Left colon (tissue), 2 donors: ENCODE measurements at places on chromosomes 4 and X.

GRCh38 chrX:12352922-12353321 lies 214.6 kb downstream of the FRMPD4 start:
- DNase-seq, result no peak

DNA sequence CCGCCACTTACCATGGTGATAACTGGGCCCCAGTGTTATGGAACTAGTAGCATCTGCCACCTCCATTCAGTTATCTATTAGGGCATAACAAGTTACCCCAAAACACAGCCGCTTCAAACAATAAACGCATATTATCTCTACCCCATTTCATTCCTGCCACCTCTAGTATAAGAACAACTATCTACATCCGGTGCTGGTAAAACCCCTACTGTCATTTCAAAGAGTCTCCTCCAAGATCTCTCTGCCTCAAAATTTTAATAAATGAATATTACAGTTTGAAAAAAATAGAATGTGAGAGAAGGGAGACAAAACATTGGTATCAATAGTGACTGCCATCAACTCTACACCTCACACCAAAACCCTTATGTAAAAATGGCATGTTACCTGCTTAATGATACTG lies 35.5 kb upstream of the RBPJ start:
- no peak for DNase-seq

DNA sequence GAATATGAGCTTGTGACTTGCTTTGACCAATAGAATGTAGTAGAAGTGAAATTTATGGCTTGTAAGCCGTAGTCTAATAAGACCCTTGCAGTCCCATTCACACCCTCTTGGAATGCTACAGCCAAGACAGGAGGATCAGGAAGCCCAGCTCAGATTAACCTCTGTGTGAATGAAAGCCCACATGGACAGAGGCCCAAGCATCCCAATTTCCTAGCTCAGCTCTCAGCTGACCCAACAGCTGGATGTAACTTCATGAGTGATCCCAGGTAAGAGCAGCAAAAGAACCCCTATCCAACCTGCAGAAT lies 12.8 kb upstream of the PPM1K start:
- no peak for DNase-seq

DNA sequence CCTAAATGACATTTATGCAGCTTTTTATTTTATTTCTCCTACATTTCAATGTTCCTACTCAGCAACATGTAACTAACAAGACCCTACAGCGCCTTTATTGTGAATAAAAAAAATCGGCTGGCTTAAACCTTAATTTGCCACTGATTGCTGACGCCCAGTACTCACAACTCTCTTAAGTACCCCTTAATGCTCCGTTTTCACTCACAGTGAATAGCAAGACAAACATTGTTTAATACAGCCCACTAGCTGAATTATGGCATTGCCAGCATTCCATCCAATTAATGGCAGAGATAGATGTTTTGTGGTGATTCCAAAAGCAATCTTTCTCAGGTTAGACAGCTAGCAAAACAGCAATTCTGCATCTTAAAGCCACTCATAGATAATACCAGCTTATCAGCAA lies 61.1 kb downstream of the PPARGC1A start:
- DNase-seq, result no peak

DNA sequence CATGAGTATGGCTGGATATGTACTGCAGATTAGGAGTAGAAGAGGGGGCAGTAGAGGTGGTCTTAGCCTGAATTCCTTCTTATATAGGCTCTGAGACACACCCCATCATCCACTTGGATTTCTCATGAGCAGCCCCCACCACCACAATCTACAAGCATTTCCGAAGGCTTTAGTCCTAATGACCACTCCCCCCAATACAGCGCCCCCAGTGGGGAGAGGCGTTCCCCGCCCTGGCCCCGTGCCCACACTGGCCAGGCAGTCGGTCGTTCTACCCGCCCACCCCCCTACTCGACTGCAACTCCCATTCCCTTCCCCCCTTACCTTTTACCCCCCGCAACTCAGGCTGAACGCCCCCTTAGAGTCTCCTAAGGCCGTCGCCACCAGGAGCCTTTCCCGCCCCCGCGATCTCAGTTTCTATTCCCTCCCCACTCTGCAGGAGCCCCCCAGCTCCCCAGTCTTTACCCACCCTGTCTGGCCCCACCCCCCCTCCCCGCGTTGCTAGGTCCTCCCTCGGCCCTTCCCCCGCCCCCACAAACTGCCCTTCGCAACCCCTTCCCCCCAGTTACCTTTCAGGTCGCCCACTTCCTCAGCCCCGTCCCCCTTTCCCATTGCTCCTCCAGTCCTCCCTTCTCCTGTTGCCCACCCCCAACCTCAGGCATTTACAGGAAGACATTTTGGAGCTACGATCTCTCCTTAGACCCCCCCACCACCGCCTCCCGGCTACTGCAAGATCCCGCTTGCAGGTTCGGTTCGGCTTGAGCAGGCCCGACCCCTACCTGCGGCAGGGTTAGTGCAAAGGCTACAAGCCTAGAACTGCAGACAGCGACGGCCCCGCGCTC lies 468 bp downstream of the ZMYM3 start:
- peak; percentile 25 for DNase-seq

DNA sequence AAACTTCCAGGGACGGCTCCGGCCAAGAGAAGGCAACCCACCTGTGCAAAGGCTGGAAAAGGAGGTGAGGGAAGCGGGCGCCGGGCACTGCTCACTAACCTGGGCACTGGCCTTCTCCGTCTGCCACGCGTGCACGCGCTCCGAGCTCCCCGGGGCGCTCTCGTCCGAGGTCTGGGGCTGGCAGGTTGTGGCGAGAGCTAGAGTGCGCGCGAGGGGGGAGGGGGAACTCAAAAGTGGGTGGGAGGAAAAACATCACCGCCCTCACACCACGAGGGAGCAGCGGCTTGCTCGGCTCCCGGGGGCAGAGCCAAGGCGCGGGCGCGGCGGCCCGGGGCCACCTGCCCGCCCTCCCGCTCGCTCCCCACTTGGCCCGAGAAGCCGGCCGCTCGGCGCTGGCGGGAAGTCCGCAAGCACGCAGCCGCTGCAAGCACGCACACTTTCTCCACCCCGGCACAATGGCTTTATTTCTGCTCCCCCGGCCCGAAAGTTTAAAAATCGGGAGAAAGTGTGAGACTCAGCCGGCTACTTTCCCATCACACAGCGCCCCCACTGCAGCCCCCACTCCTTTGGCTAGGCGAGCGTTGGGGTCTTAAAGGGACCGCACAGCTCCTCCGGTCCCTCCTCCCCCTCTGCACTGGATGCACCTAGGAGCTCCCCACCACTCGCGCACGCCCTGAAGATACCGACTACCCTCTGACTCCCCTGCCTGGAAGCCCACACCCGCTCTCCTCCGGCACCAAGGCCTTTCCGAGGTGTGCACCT lies at the start of gene CHRDL1:
CHRDL1 (minus strand) TSS at position 173 of the 762 bp plus-strand sequence. CDS start 3,636 bp downstream, outside the sequence.
- peak; percentile 39 for DNase-seq

- DNase-seq, result no peak
Observed at GRCh38 chr4:166886718-166887117, 347.6 kb downstream of the SPOCK3 start.

GRCh38 chrX:74534569-74535038 lies 79.8 kb downstream of the RLIM start:
- no peak for DNase-seq
